EL (cell line): ENCODE measurements at places on chromosomes 2 and 18.
A peak's percentile ranks its signal among the peaks of the same experiment; 100 is the strongest.

DNA sequence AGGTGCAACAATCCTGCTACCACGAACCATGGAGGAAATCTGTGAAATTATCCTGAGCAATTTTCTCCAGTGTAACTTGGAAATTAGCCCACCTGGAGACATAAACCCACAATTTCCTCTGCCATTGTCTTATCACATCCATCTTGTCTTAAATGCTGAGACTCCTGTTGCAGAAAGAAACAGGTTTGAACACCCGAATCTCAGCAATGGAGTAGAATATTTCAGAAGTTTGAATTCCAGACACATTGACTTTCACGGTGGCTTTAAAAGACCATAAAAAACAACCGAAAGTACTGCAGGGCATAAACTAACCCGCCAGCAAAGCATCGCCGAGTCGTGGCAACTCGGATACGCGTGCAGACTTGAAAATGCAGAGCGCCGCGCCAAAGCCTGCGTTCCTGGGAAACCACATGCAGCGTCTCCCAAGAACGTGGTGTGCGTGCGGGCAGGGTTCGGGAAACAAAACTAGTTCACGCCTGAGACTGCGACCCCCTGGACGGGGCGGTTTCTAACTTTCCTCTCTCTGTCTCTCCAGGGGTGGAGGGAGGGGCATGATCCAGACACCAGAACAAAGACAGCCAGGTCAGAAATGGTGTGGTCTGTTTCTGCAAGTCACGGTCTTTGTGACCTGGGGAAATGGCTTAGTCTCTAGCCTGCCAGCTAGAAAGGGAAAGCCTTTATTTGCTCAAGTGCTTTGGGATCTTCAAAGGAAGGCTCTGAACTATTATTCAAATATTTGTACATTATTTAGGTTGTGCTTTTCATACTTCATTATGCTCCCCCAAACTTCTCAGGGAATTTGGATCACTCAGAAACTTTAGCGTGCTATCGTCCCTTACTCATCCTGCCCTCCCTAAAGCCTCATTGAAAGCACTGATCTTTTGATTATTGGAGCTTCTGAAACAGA, 26.9 kb upstream of the KCTD1 start:
- peak; percentile 66 for DNase-seq

DNA sequence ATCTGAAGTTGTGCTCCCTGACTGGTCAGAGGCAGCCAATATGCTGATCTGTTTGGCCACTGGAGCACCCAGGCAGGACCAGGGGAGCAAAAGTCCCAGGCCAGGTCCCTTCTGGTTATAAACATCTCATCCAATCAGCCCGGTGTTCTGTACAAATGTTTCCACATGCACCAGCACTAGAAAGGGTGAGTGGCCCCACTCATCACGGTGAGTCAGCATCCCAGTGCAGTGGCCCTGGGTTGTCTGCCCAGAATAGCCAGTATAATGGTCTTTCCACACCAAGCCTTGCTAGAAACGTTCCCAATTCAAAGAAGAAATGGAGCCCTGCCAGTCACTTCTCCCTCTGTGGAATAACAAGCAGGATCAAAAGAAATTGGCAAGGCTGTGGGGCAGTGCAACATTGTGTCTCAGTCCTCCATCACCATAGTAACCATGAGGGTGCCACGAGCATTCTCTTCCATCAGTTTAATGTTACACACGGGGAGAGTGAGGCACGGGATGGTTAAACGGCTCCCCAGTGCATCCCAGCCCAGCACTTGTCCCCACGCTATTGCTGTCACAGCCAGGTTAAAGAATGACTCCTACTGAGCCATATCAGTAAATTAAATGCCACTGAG, 174.9 kb downstream of the SEPTIN10 start:
- DNase-seq, result peak; percentile 70

GRCh38 chr2:26985807-26986206, 15.4 kb downstream of the MAPRE3 start:
- DNase-seq, result no peak

GRCh38 chr2:15823459-15824396, 116.6 kb upstream of the MYCN start:
- no peak for DNase-seq

- peak; percentile 66 for DNase-seq
These were observed 211.0 kb downstream of the KCNE4 start for GRCh38 chr2:223262946-223263345.

GRCh38 chr2:39661826-39662225, 3.9 kb upstream of the TMEM178A start:
- no peak for DNase-seq

DNA sequence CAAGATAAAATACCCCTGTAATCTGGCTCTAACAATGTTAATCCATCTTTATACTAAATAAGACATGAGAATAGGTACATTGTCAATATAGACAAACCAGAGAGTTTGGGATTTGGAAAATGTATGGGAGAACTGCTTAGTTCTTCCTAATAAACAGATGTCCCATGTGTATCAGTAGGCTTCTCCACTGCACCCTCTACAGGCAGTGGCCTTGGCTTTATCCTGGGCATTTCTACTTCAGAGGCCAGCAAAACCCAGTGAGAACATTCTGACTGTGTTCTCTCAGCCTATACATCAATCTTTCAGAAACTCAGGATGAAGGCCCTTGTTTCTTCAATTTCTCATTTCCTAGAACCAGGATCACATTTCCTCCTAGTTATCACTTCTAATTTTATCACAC, 1167.5 kb upstream of the ACVR2A start:
- peak; percentile 2 for DNase-seq

DNA sequence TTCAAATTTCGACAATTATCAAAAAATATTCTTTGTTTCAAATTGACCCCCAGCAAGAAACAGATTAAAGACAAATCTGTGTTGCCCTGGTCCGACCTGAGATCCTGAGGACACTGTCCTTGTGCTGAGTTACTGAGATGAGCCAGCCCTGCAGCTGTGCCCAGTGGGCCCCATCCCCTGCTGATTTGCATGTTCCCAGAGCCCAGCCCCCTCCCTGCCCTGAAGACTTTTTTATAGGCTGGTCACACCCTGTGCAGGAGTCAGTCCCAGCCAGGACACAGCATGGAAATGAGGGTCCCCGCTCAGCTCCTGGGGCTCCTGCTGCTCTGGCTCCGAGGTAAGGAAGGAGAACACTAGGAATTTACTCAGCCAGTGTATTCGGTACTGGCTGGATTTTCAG, 31.4 kb upstream of the ZNG1B start:
- no peak for DNase-seq

- DNase-seq, result no peak
These were observed 63.3 kb upstream of the TTC27 start for GRCh38 chr2:32564417-32565035.

DNA sequence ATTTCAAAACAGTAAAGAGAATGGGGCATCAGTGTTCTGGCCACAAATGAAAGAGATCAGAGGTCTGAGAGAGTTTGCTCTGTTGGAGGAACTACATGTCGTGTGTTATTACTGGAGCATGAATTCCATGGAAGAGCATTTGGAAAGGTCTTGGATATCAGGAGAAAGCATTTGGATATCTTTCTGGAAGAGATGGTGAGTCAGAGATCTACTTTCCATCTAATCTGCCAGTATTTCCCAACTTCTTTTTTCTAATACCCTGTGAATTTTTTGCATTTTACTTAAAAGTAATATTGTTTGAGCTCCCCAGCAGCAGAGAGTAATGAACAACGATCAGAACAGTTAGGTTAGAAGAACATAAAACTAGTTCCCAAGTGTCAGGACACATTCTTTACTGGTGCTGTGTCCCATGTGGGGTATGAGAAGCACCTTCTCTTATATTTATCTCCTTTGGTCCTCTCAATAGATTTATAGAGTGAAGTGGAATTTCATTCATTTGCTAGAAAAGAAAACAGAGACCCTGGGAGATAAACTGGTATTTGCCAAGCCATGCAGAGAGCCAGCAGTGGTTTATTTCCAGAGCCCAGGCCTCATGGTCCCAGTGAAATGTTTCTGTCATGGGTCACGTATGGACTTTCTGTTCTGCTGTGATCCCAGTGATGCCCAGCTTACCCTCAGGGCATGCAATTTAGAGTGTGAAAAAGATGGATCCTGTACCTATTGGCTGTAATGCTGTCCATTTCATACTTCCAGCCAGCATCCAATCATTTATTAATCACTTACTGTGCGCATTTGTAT, 130.8 kb upstream of the NT5C1B start:
- peak; percentile 97 for DNase-seq

DNA sequence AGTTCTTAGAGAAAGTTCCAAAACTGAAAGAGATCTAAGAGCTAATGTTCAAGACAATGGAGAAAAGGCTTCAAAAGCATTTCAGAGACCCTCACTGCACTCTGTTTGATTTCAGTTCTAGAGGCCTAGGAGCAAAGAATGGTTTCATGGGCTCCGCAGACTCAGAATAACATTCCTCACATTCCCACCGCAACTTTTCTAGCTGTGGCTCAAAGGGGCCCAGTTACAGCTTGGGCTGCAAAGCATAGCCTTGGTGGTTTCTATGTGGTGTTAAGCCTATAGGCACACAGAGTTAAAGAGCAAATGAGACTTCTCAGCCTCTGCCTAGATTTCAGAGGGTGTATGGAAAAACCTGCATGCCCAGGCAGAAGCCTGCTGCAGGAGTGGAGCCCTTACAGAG, 73.0 kb downstream of the FSIP2 start:
- no peak for DNase-seq

DNA sequence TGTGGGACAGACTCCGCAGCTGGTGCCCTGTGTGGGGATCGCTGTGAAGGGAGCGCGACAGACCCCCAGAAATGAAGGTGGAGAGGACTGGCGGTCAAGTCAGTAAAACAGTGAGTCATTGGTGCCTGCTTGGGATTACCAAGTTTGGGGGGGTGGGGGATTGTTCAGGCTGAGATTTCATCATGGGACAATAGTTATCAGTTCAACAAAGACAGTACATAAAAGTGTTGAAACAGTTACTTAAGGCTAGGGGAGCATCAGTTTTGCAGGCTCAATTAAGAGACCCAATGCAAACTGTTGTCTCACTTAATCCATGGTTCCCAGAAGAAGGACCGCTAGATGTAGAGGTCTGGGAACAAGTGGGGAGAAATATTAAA, 42.4 kb upstream of the PDK1 start:
- no peak for DNase-seq

DNA sequence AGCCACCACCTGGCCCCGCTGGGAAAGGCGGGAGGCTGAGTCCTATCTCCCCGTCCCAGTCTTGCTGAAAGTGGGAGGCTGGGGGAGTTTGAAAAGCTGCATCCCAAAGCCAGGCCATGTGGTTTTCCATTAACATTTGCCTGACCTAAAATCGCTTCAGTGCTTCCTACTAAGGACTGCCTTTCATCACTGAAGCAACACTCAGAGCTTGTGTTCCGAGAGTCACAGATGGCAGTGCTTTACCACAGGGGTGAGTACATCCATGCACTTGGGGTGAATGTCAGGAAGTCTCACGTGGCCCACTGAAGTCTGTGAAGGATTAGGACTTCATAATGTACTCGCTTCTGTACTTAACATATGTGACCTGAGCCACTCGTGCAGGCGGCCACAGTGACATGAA, 43.3 kb downstream of the PXDN start:
- DNase-seq, result no peak

- DNase-seq, result no peak
These were observed 321.9 kb upstream of the GALNT5 start for GRCh38 chr2:156935616-156936015.

- no peak for DNase-seq
These were observed 338.6 kb upstream of the MMADHC start for GRCh38 chr2:149926149-149926548.

- DNase-seq, result peak; percentile 60
These were observed 74.1 kb downstream of the TLK1 start for GRCh38 chr2:171086352-171087290.

- no peak for DNase-seq
These were observed 91.6 kb upstream of the TTC39C start for GRCh38 chr18:23922939-23923338.
